Karpas-422 (cell line): ENCODE measurements at places on chromosomes 11 and 22. TPM values are rescaled to one million over a fixed set of nuclear protein-coding genes. Genes with fewer than 3 reads are reported as not detected.

DNA sequence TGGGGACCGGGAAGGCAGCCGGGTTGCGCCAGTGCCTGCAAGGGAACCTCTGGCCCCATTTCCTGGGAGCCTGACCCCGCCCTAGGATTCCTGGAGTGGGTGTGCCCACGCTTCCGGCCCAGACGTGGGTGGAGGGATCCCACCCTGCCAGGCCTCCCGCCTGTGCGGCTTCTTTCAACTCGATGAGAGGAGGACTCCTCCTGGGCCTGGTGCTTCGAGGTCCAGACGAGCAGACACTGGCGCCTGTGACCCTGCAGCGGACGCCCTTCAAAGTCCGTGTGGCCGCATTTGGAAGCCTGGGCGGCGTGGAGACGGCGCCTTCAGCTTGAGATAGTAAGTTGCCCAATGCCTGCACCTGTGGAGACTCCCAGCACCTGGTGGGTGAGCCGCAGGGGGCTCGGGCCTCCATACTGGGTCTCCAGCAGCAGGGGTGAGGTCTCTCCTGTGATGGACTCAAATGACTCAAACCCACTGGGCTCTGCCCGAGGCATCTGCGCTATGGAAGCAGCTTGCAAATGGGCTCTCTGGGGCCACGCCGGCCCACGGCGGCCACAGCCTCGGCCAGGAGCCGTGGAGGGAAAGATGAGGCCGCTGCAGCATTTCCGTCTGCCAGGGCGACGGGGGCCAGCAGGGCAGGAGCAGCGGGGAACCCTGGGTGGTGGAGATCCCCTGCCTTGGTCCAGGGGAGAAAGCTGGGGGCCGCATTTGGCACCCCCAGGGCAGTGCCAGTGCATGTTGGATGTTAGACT, 64.3 kb upstream of the PPARA start:
- no peak for DNase-seq

DNA sequence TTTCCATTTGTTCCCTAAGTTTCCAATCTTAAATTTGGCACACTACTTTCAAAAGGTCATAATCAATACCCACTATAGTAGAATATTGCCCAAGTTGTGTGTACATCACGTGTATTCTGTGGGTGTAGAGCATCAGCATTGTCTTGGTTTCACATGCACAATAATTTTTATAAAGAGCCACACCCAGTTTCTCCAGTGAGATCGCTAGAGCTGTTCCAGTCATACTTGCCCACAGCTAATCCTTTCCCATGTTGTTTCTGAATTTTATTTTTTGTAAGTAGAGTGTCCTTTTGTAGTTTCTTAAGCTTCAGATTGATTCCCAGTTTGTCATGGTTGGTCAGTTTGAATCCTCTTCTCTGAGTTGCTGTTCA, 13.7 kb downstream of the FAM118B start:
- no peak for DNase-seq

GRCh38 chr22:50317178-50317577, 9.6 kb downstream of the DENND6B start:
- DNase-seq: no peak

- no peak for DNase-seq
Measured at GRCh38 chr22:50696799-50697561, 24.4 kb downstream of the SHANK3 start.

The LGALS12 gene
- total RNA-seq: not detected in 2 replicates
